Stimulated activated CD8-positive, alpha-beta memory T cell treated with anti-CD3 and anti-CD28 coated beads, Interleukin-4, amount 100 ng/mL, for 1 hour (primary cell): ENCODE measurements at places on chromosomes 11 and 22.

- no peak for DNase-seq
These were observed 2.1 kb downstream of the OAF start for GRCh38 chr11:120212926-120213325.

GRCh38 chr11:62401356-62401755, 17.5 kb upstream of the SCGB1A1 start:
- no peak for DNase-seq

DNA sequence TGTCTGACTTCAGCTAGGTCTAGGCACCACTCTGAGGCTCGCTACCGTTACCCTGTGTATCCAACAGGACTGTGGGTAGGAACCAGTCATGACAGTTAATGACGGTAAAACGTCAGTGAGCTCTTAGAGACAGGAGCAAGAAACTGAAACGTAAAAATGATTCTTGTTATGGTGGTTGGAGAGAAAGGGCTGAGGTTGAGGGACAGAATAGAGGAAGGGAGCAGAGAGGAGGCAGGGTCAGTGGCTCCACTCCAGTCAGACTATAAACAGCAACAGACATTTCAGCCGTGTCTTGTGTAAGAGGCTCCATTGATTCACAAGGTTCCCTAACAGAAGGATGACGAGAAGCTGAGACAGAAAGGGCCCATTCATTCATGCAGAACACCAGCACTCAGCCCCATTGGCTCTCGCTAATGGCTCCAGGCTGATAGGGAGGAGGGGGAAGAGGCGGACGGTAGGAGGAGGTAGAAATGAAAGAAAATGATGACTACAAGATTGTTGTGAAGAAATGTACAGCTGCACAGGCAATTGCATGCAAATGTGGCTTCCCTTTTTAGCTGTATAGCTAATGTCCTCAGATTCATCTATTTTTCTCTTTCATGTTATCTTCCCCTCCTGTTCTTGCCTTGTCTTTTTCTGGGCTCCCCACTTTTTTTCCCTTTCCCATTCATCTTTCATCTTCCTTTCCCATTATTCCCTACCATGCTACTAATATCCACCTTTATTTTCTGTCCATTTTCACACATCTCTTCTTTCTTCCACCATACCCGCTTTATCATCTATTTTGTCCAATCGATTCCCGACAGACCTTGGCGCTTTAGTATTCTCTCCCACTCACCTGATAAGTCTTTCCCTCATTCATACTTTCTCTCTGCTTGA, 34.3 kb downstream of the ETS1 start:
- DNase-seq = no peak

DNA sequence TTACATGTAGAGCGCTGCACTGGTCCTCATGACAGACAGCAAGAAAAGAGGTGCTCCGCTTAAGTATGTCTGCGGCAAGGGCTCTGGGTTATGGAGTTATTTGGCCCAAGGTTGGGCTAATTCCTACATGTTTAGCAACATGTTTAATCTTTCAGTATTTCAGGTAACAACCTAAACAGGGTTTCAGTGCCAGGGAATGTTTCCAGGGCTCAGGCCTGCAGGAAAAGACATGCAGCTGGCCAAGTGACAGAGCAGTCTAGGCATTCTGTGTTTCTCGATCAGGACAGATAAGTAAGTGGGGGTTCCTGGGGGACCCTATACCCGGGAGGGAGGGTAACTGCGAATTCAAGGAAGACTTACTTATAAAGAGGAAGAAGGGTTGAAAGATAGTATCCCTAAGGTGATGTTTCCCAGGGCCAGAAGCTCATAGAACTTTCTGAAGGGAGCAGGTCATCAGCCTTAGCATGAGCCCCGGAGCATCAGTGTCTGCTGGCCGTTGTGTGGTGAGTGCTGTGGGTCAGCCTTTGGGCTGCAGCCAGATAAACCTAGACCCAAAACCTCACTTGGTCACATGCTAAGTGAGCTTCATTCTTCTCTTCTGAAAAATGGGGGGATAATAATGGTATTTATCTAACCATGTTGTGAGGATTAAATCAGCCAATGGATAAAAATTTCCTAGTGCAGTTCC, 18.4 kb downstream of the KCNJ5 start:
- DNase-seq = no peak

- DNase-seq = no peak
These were observed 87.0 kb upstream of the THY1 start for GRCh38 chr11:119509969-119510401.

DNA sequence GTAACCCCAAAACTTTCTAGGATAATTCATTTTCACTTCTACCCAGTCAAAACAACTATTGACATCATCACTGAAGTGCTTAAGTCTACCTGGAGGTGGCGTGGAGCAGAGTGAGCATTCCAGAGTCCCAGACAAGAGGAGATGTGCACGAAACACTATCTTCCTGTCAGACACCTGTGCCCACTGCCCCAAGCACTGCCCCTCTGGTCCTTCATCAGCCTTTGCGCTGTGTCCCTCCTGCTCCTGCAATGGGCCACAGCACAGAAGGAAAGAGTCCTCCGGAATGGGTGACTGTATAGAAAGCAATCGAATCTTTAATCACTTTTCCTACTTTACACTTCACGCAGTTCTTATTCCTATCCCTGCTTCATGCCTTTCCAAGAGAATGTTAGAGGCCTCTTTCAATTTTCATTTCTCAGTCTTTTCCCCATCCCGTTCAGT, 512 bp upstream of the GRIA4 start:
- DNase-seq = no peak

DNA sequence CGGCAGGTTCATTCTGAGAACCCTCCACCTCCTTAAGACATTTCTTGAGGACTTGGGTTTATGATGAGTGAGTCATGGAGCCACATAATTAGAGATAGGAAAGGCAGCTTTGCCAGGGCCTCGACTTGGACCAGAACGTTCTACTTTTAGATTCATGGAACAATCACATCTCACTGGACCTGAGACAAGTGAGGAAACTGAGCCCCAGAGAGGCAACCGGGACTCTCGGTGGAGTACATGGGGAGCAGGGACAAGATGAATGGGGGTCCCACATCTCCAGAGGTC, 59.5 kb downstream of the LINC01488 start:
- DNase-seq = no peak

GRCh38 chr11:71209656-71210055, 42.7 kb downstream of the SHANK2 start:
- DNase-seq = no peak
